ENCODE measurements at places on chromosomes 1 and 21.

DNA sequence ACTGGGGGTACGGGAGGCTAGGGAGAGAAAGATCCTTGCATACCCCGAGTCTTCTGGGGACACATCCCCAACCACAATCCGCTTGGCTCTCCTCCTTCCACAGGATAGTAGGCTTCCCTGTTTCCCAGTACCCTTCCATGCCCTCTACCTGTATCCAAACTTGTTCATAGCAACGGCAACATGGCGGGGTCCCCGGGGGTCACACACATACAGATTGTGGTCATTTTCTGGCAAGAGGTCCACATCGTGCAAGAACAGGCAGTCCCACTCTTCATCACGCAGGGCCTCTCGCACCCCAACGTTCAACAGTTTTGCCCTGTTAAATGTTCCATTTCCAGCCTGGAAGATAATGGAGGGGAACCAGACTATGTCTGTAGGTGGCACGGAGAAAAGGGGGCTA, 3.6 kb downstream of the B4GALT3 start:
- DNase-seq, result no peak

- DNase-seq, result no peak
Observed at GRCh38 chr1:111597426-111597825, 22.2 kb upstream of the RAP1A start.

DNA sequence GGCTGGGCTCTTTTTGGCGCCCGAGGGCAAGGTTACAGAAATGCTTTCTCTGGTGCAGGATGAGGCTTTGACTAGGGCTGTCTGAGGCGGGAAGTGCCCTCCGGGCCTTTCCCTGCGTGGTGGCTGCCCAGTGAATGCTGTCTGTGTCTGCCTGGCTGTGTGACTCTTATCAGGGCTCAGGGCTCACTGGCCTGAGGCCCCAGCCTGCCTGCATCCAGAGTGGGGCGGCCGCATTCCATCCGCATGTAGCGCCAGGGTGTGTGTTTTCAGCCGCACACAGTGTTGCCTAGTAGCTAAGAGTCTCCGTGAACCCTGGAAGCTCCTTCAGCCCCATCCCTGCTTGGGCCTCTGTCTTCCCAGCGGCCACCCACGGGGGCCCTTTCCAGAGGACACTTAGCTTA, 59.1 kb downstream of the FAAP20 start:
- DNase-seq, result no peak

- DNase-seq, result no peak
Observed at GRCh38 chr21:15774590-15774989, 44.8 kb downstream of the USP25 start.

DNA sequence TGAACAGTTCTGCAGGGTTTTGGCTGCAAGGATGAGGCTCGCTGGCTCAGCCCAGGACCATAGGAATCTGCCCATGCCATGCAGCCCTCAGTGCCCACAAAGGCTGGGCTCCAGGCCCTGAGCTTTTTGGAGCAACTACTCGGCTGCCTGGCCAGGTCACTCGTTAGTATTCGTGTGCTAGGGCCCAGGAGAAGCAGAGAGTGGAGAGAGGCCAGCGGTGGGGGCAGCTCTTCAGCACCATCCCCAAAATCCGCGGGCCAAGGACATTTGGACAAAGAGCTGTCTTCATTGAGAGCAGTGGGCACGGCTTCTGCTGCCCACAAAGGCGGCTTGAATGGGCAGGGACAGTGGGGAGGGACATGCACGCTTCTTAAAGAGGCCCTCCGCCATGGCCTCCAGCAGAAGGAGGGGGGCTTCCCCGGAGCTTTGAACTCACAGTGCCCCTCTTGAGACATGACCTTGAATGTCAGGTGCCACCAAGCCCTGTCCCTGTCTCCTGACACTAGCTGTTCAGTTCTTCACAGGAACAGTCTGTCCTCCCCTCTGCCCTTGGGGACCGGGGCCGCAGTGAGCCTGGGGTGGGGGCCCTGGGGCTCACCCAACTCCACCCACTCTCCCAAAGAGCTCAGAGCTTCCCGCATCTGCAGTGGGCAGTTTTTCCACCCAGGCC, 106.1 kb upstream of the ARHGEF16 start:
- DNase-seq, result no peak

GRCh38 chr1:11487196-11487751, 8.3 kb downstream of the DISP3 start:
- no peak for DNase-seq

GRCh38 chr1:192284927-192285326, 31.9 kb upstream of the RGS21 start:
- DNase-seq, result no peak

DNA sequence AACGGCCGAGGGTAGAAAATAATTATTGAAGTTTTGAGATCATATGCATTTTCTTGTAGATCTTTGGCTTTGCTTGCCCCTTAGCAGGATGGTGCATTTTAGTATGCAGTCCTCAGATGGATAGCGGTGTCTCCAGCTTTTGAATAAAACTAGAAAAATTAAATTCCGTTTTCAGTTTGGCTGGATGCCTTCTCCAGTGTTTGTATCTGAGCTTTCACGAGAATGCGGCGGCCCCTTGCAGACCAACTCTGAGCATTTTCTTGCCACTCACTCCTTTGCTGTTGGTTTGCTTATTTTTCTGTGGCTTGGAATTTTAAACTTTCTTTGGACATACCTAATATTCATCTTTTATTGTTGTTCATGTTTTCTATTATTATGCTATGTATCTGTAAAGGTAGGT, 192.6 kb downstream of the NFIA start:
- DNase-seq, result no peak

GRCh38 chr21:44845418-44846223, 27.8 kb upstream of the SUMO3 start:
- DNase-seq, result peak; percentile 80

DNA sequence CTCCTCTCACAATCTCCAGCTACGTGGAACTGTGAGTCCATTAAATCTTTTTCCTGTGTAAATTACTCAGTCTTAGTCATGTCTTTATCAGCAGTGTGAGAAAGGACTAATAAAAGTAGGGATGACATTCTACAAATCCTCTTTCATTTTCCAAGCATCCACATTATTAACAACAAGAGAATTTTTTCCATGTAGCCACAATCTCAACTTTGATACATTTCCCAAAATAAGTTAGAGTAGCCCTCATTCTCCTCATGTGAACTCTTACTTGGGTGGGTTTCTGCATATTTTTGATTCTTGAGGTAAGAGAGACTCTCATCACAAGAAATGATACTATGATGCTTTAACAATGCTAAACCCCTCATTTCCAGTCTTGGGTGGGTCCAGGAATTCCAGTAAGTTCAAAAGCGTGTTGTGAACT, 52.8 kb downstream of the TNFSF18 start:
- no peak for DNase-seq

DNA sequence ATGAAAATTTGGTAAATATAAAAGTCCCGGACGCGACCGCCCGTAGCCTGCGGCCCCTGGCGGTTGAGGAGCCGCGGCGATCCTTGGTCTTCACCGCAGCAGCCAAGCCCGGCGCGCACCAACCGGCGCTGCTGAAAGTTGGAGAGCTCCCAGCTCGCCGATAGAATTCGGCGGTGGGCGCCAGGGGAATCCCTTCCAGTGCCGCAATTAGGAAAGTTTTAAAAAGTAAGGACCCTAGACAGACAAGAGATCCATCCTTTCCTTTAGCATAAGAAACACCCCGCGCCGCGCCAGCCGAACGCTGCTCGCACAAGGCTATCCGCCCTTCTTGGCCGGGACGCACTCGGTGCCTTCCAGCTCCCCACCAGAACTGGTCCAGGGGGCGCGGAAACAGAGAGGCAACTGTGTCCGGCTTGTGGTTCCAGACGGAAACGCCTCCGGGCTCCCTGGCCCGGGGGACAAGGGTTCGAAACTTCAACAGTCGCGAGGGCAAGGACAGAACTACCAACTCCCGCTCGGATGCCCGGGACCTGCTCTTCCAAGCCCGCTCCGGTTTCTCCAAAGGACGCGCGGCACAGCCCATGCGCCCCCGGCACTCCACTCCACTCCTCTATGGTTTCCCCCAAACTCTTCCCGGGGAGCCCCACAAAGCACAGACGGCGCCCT, 1.7 kb downstream of the FAM78B start:
- peak; percentile 37 for DNase-seq

DNA sequence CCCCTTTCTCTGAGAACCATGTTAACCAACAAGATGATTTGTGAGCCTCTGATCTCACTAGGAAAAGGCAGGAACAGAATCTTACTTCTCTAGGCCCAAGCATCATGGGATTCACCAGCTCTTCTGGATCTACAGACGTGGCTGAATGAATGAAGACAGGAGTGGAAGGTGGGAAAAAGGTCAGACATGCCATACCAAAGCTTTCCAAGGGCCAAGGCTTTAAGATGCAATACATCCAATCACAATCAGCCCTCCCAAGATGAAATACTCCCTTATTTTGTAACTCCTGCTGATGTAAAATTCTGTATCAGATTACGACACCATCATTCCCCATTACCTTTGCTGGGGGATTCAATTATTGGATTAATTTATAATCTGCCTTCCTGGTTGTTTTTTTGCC, 80.9 kb downstream of the SSBP3 start:
- no peak for DNase-seq

DNA sequence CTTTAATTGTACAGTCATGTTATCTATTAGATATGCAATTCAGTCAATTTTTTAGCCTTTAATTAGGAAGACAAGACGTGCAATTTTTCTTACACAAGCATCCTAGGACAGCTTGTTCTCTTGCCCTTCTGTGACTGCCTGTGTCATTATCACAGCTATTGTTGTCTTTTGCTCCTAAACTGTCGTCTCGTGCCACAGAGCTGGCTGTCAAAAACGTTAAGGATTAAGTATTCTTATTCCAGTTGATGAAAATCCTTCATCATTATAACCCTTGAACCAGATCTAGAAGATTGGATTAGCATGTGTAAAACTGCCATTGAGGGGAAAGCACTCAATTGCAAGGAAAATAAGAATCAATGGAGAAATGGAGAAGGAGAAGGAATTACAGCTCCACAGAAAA, 43.8 kb upstream of the AIM2 start:
- no peak for DNase-seq

DNA sequence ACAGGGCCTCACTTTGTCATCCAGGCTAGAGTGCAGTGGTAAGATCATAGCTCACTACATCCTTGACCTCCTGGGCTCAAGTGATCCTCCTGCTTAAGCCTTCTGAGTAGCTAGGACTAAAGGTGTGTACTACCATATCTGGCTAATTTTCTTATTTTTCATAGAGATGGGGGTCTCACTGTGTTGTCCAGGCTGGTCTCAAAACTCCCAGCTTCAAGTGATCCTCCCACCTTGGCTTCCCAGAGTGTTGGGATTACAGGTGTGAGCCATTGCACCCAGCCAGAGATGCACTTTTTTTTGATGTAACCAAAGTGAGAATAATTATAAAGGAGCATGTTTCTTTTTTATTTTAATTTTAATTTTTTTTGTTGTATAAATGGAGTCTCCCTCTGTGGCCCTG, 28.4 kb downstream of the CLIC4 start:
- no peak for DNase-seq

DNA sequence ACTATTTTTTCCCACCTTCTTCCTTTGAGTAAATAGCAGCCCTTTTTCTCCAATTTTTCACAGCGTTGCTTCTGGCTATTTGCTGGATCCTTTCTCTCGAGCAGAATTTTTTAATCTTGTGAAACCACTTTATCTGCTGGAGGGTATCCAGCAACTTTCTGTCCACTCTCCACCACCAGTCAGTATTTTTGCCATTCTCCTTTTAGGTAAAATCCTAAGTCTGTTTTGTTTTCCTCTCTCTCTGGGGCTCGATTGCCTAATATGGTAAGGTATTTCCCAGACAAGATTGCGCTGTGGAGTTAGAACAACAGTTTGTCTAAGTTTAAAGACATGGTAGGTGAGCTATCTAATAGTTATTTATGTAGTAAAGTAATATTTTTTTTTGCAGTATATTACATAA, 156.9 kb downstream of the PPP1R12B start:
- DNase-seq, result no peak

GRCh38 chr1:63665824-63666223, 72.6 kb downstream of the PGM1 start:
- DNase-seq, result no peak

GRCh38 chr1:185495898-185496297, 178.9 kb upstream of the IVNS1ABP start:
- no peak for DNase-seq

DNA sequence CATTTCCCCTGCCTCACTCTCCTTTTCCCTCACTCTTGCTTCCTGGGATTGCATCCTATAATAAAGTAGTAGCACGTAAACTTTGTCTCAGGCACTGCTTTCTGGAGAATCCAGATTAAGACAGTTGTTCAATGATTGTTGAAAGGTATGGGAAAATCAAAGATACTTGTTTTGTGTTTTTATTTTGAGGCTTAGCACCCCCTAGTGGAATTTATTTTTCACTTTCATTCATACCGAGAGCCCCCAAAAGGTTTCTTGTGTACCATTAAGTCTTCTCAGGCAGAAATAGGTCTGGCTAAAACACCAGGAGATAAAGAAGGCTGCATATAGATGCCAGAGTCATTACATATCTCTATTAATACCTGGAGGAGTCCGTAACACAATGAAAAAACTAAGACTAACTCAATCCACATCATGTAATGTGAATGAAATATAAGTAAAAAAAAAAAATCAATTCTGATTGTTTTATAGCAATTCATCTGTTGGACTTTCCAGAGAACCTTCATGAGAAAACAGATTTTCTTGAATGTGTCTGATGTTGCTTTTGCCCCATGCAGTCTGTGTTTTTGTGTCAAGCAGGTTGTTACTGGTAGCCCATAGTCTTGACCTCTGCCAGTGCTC, 103.5 kb downstream of the RPE65 start:
- DNase-seq, result no peak

- peak; percentile 75 for DNase-seq
Observed at GRCh38 chr1:247332215-247332622, 552 bp upstream of the ZNF496 start.

DNA sequence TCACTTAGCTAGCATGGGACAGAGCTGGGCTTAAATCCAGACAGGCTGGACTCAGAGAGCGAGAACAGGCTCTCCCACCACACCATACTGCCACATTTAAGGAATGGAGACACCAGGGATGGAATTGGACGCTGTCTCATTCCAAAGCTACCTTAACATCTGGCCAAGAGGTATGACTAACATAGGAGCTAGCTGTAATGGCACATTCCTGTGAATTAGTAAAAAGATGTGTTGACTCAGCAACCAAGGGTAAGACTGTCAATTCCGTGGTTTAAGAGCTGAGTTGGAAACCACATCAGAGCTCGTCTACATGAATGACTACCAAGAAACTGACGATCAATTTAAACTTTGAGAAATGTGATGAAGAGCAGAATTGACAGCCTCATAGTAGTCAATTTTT, 8.3 kb upstream of the TNFRSF9 start:
- no peak for DNase-seq

GRCh38 chr1:121519042-121519755, 334.4 kb downstream of the SRGAP2C start:
- no peak for DNase-seq
